Occipital lobe (tissue), 3 donors: ENCODE measurements at places on chromosomes 6 and 20.

DNA sequence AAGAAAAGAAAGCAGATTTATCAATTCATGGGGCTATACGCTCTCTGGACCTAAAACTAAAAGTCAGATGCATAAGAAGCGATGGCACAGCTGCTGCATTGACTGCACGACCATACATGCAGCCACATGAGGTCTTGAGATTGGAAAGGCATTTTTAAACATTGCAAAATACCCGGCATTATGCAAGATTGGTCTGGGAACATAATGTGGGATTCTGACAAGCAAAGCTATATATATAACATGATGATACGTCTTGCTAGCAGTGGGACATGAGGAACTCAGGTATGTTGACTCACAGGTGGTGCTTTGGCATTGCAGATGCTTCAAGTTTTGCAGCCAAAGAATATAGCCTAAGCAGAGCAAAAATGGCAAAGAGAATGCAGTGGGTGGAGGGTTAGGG lies 55.1 kb downstream of the SAMD3 start:
- no peak for DNase-seq

- DNase-seq = no peak
Observed at GRCh38 chr6:12147557-12148316, 135.6 kb downstream of the HIVEP1 start.

DNA sequence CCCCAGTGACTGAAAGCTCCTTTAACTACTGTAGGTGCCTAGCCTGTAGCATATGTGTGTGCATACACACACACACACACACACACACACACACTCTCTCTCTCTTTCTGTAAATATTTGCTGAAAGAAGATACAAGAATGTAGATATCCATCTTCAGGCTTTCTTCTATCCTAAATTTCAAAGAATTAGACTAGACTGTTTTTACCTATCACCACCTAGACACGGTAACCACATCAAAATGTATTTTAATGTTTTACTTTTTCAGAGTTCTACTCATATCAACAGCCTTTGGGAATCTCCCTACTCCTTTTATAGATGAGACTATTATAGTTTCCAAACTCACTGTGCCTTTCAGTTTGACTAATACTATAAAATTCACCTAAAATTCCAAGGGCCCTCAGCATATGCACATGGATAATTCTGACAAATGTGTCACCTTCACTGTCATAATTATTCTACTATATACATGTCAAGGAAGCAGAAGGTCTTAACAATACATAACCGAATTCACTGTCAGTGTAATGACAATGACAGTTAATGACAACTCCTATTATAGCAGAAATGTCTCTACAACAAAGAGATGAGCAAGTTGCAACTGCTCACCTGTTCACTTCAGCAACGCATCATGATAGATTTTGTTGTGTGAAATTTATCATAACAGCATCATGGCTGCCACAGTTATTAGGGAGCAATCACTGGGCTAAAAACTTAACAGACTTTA lies 236.5 kb downstream of the GMPR start:
- DNase-seq = no peak

DNA sequence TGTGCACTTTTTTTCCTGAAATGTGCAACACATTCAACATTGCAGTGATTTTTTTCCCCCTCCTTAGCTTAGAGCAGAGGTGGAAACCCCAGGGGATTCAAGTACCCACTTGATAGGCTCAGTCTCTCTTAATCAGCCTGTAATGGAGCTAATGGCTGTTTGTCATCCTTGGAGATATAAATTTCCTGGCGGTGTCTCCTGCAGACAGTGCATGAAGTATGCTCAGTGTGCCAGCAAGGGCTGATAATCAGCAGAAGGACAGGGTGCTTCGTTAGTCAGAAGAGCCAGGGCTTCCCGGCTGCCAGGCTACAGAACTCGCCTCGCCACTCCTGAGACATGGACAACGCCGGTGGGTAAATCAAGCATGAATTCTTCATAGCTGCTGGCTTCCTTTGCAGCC lies 69.8 kb upstream of the PHACTR2 start:
- DNase-seq = peak; percentile 12

GRCh38 chr6:45655745-45656476 lies 278.2 kb upstream of the SUPT3H start:
- no peak for DNase-seq

- no peak for DNase-seq
Observed at GRCh38 chr6:121791396-121792315, 356.2 kb downstream of the GJA1 start.
